Hippocampal formation (tissue), 2 donors: ENCODE measurements at places on chromosomes 7 and 10.

GRCh38 chr10:114470956-114471905 is 66.9 kb upstream of the AFAP1L2 start:
- DNase-seq, result peak; percentile 76

DNA sequence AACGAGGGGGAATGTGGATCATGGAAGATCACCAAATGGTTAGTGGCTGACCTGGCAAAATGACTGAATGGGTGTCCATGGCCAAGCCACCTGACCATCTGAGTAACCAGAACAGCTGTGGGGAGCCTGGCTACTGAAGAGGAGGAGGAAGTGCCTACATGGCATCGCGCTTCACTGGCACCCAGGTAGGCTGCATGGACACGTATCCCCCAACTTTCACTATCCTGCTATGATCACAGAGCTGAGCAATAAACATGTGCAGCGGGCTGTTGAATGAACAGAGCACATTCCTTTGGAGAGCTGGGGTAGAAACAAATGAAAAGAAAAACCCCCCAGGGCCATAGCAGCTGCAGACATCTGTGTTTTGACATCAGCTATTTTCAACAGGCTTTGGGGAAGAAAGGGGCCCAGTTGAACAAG is 6.5 kb downstream of the AKR1B1 start:
- DNase-seq, result no peak

DNA sequence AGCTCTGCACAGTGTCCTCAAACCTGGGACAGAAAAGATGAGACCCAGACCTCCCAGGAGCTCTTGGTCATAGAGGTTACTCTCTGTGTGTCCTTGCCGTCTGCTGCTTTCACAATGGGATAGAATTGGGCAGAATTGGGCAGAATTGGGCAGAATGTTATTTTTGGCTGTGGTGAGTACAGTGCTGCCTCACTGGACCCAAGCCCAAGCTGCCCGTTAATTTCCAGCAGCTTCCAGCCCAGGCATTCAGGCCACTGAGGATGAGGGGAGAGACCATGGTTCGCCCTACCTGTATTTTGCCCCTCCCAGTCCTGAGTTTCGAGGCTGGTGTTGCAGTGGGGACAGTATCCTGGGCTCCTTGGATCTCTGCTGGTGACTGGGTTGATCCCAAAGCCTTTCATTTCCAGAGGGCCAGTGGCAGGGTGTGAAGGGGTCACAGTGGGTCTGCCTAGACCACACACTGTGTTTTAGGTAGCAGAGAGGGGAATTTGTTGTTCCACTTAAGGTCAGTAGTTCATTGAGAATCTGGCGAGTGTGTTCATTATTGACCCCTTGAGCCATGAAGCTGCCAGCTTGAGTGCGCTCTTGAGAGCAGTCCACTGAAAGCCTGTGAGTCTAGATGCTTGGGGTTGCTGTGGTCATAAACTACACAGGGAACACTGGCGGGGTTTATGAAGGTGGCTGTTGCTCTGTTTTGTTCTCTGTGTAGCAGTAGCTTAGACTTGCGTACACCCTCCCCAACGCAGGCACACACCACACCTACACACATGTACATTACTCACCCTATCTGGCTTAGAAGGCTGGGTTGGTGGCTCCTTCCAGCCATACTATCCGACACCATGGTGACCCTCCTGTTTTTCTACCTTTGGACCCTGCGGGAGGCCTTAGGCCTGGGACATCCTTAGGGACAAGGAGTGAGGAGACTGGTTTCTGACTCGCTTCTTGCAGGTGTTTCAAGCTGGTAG is 23.5 kb downstream of the NACAD start:
- DNase-seq, result no peak

- no peak for DNase-seq
Observed at GRCh38 chr10:43524434-43525247, 49.8 kb downstream of the ZNF239 start.
